ENCODE measurements at places on chromosomes 7 and 10.

DNA sequence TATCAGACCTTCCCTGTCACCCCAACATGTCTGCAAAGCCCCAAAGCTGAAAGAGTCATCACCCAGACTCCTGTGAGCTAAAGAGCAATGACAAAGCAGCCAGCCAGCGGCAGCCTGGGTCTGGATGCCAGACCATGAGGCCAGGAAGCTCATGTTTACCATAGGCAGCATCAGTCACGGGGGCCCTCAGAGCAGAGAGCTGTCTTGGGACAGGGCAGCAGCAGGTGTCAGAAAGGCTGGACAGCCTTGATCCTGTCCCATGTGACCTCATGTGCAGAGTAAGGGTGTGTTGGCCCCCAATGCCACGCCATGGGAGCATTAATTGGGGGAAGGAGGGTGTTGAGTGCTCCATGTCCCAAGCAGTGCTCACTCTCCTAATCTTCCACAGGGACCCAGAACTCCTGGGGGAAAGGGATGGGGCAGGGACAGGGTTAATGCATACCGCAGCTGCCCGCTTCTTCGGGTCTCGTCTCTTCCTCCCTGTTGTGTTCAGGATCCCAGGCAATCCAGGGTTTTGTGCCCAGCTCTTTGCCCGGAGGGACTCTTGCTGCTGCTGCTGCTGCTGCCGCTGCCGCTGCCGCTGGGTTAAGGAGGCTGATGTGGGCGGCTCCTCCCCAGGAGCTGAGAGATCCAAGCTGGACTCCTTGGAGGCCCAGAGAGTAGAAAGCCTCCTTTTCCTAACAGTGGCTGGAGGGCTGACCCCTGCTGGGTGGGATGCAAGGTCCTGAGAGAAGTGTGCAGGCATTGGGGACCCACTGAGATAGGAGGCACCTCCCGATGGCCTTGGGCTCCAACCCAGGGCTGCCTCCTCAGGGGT, 7.1 kb downstream of the CCDC201 start:
- no peak for DNase-seq

DNA sequence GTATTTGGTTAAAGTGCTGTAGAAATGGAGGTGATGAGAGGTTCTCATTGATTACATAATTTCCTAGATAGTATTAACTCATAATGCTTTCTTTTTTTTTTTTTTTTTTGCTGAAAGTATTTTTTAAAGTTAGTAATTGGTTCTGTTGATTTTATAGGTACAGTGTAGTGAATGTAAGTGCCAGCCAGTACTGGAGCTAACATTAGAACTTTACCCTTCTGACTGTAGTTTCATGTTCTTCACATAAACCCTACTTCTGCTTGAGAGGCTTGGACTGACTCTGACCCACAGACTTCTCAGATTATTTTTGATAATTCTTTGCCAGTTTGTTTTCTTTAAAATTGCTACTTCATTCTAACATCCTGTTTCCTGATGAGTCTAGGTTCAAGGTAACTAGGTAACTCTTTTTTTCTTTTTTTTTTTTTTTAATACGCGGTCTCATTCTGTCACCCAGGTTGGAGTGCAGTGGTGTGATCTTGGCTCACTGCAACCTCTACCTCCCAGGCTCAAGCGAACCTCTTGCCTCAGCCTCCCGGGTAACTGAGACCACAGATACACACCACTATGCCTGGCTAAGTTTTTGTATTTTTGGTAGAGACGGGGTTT, 92.2 kb upstream of the OIT3 start:
- DNase-seq: no peak

GRCh38 chr7:18623389-18623788, 127.8 kb downstream of the HDAC9 start:
- DNase-seq: no peak

DNA sequence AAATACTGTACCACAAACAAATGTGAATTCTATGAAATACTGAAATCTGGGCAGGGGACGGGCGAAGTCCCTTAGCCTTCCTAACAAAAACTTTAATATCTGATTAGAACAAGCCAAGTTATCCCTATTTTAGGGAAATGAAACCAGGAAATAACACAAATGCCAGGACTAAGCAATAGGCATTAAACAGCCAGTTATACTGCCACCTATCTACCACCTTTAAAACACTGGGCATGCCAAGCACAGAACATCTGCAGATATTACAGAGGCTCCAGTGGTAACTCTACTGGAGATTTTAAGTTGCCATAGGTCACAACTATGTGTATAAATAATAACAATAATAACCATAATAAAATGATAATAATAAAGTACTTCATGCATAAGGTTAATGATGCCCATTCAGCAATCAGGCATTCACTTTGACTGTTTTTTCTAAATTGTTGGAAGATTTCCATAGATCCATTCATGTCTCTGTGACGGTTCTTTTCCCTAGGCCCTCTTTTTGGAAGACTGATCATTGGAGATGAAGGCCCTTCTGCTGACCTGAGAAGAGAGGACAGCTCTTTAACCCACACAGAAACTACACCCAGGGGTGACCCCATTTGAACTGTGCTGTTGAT, 195.7 kb downstream of the CACNA2D1 start:
- DNase-seq: no peak

- no peak for DNase-seq
Observed at GRCh38 chr10:74433993-74434392, 283.0 kb downstream of the ADK start.

DNA sequence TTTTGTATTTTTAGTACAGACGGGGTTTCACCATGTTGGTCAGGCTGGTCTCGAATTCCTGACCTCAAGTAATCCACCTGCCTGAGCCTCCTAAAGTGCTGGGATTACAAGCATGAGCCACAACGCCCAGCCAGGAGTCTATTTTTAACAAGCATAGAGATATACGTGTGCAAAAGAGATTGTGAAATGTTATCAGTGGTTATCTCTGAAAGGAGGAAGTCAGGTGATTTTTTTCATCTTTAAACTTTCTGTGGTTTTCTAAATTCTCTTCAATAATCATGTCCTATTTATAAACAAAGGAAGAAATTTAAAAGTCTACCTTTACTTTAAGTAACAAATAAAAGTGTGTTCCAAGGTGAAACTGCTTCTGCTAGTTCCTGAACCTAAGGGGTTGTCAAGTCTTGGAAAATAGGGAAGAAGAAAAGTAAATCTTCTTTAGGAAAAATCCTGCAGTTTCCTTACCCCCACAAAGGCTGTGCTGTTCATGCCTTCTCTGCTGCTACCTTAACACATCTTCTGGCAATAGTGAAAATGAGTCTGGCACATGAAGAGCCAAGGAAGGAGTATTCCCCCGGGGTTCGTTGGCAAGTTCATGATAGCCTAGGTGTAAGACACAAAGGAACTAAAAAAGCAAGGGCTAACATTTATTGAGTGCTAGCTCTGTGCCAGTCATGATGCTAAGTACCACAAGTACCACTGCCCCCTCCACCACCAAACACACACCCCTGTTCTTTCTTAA, 51.1 kb downstream of the CYP26A1 start:
- DNase-seq: no peak

DNA sequence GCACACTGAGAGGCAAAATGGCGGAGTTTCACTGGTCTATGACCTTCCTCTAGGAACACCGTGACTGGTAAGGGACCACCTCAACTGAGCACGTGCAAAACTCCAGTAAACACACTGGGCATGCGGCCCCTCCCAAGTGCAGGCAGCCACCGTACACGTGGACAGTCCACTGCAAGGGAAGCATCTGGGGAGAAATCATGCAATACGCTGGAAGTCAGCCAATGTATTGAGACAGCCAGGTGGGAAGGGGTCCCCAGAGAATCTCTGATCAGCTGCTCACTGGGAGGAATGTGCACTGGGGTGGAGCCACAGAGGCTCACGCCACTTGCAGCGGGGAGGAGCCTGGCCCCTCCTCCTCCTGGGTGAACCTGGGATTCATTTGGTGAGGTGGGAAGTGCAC, 49.3 kb downstream of the CFAP46 start:
- peak; percentile 58 for DNase-seq

GRCh38 chr7:102129636-102130370, 156.9 kb upstream of the SH2B2 start:
- DNase-seq: no peak

- DNase-seq: no peak
Observed at GRCh38 chr10:31702005-31702404, 226.6 kb downstream of the ARHGAP12 start.

GRCh38 chr10:86207226-86207625, 159.4 kb downstream of the GRID1 start:
- no peak for DNase-seq

DNA sequence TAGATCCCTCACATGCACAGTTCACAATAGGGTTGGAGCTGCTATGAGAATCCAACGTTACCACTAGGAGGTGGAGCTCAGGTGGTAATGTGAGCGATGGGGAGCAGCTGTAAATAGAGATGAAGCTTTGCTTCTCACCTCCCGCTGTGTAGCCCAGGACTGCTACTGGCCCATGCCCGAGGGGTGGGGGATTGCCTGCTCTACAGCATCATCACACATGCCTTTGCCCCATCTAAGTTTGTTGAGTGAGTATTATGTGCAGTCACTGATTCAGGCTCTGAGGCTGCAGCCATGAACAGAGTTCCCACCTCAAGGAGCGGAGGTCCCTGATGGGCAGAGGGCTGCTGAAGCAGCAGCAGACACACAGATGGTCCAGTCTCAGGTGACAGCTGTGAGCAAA, 94.1 kb downstream of the CHST15 start:
- no peak for DNase-seq

DNA sequence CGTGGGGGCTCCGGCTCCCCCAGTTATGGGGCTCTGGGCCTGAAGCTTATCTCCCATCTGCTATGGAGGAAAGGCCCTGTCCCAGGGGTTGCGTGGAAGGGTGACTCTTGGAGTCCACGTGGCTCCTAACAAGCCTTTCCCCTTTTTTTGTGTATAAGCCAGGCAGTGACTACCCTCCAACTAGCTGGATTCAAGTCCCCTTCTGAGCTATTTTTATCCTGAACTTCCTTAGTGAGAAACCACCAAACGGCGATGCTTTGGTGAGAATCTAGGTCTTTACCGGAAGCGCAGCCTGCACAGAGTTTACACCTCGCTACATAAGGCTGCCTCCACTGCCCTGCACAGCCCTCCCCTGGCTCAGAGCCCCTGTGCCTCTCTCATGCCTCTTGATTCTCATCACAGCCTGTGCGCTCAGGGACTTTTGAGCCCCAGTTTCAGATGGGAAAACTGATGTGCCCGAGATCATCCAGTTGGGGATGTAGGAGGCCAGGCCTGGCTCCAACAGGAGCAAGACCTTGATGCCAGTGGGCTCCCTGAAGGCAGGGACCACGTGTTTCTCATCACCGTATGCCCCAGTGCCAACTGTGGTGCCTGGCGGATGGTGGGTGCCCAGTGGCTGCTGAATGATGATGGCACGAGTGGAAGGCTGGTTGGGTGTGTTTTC, 102.3 kb upstream of the PPIF start:
- DNase-seq: no peak

DNA sequence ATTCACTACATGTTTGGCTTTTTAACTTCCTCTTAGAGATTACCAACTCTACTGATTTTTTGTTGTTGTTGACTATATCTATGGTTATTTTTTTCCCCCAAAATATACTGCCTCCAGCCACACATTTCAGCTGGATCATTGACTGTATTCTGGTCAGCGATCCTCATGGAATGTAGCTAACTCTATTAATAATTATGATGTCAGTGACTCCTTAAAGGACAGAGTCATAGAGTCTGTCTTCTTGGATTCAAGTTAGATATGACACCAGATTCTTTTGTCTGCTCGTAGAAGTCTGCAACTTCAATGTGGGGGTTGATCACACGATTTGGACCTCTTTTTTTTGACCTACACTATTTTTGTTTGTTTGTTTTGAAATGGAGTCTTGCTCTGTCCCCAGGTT, 33.2 kb downstream of the UBN2 start:
- DNase-seq: no peak

GRCh38 chr10:56561336-56561735, 200.3 kb upstream of the ZWINT start:
- no peak for DNase-seq

GRCh38 chr7:155562106-155562505, 15.7 kb upstream of the CNPY1 start:
- DNase-seq: no peak

GRCh38 chr10:80501381-80501912, 36.3 kb upstream of the SH2D4B start:
- DNase-seq: no peak

DNA sequence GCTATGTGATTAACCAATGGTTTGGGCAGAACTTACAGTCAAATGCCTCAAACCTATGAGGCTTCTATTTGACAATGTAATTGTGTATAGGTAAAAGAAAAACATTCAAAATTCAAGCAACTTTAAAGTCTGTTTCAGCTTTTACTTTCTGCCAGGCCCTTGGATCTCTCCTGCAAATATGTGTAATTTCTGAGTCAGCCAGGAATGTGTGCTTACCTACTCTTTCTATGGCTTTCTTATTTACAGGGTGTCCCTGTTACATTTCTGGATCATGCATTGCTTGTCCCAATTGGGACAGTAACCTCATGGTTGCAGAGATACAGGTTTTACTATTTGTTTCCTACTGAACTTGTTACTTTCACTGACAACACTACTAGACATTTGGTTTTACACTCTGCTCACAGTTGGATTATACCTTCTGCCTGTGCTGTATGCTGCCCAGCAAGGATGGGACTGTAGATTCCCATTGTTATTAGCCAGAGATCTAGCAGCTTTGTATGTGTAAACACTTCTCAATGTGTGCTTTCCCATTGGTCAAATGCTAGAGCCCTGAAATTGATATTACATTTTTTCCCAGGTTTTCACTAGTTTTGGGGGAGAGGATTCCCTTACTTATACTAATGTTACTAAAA, 355.3 kb downstream of the ARL4A start:
- DNase-seq: no peak

DNA sequence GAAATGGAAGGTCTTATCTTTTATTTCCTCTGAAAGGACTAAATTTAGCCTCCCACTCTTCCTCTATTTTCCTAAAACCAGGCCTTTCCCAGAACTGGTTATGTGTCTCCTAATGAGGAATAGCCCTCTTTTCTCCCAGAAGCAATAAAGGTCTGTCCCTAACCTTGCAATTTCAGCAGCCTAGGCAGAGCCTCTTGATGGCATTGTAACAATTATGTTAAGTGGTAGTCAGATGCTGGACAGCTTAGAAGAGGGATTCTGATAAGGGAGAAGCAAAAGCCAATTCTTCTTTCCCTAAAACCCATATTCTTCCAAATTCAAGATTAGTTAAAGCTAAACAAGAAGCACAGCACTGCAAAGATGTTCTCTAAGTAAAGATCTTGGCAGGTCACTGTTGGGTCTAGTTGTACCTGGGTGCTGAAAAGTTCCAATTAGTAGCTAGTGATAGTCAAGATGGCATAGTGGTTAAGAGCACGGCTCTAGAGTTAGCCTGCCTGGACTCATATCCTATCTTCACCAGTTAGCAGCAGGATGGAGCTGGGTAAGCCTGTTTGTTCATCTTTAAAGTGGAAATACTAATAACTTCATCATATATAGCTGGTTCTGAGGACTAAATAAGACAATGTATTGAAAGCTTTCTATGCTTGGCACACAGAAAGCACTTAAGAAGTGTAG, 14.3 kb upstream of the KCNIP2 start:
- no peak for DNase-seq

- no peak for DNase-seq
Observed at GRCh38 chr7:131131746-131132431, 195.8 kb upstream of the MKLN1 start.

- DNase-seq: no peak
Observed at GRCh38 chr7:128961030-128961659, 23.4 kb downstream of the IRF5 start.
